Renal pelvis (tissue), 12 donors: ENCODE measurements at places on chromosomes 3 and 15.

DNA sequence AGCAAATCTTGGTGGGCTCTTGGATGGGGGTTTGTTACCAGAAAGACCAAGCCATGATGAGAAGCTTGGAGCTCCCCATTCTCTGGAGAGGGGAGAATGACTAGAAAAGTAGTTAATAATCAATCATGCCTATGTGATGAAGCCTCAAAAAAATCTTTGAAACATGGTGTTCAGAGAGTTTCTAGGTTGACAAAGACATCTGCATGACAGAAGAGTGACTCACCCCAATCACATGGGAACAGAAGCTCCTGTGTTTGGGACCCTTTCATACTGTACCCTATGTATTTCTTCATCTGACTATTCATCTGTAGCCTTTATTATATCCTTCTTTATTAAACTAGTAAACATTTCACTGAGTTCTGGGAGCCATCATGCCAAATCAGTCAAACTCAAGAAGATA lies 87.4 kb downstream of the BCHE start:
- no peak for DNase-seq

DNA sequence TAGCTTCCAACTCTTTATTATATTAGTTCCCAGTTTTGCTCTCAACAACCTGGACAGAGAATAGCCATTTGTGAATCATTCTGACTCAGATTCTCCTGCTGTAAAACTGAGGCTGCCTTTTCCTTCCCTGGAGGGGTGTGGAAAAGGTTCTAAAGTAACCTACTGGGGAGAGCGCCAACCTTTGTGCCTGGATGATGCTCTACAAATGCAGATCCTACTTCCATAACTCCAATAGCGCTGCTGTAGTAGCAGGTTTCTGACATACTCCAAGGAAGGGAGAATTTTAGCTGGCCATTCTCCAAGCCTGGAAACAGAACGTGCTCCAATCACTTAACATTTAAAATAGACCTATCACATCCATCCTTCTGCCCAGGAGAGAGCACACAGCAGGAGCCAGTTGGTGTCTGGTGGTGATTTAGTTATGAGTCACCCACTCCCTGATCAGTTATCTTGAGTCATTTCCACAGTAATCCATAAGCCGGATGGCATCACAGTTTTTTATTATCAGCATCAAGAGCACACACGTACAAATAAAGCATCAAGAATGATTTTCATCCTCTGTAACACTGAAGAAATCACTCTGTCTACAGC lies 38.3 kb downstream of the MYH15 start:
- no peak for DNase-seq

GRCh38 chr15:68910816-68911215 lies 19.5 kb upstream of the SPESP1 start:
- DNase-seq: no peak

GRCh38 chr3:183701744-183702143 lies 4.1 kb downstream of the YEATS2 start:
- DNase-seq: peak; percentile 15

DNA sequence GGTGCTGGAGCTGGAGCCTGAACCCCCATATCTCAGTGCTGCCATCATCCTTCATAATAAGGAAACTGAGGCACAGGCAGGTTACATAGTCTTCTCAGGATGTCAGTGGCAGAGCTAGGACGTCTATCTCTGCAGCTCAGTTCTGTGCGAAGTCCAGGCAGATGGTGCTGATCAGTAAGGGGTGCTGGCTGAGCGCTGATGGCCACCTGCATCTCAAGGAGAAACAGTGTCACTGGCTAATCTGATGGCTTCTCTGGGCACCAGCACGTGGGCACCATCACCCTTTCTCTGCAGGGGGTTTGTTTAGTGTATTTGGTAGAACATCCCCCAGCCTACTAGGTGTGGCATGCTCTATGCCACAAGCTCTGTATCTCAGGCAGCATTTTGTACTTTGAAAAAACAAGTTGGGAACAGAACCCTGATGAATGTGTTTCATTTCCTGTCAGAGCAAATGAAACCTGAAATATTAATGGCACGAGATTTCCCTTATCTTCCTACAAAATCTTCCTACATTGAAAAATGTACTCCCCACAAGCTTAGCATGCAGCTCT lies 35.1 kb downstream of the APBA2 start:
- no peak for DNase-seq

GRCh38 chr3:132189601-132190000 lies 127.6 kb upstream of the ACP3 start:
- no peak for DNase-seq

DNA sequence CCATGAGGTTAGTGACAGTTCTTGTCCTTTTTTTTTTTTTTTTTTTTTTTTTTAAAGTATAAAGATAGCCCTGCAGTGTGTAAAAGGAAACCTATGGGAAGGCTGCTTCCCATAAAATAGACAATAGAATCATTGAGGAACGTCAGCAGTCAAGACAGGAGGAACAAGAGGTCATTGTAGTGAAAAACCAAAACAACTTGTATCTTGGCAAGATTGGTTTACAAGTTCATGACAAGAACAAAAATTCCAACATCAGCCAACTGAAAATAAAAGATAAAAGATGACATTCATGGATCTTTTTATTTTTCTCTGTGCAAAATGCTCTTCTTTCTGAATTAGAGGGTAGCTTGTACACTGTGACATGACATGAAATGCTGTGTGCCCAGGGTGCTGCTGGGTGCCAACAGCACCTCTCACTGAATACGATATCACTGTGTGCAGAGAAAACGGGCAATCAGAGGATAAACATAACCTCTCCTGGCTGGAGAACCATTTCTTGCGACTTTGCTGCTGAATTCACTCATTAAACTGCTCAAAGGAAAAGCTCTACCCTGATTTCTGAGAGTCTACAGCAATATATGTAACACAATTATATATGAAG lies 30.1 kb upstream of the IP6K2 start:
- no peak for DNase-seq

- DNase-seq: no peak
These were observed 65.2 kb upstream of the TRA2B start for GRCh38 chr3:186002884-186003472.

GRCh38 chr3:36417237-36417636 lies 36.9 kb downstream of the STAC start:
- no peak for DNase-seq

- DNase-seq: no peak
These were observed 246.4 kb downstream of the SLC9A9 start for GRCh38 chr3:143601723-143602484.

DNA sequence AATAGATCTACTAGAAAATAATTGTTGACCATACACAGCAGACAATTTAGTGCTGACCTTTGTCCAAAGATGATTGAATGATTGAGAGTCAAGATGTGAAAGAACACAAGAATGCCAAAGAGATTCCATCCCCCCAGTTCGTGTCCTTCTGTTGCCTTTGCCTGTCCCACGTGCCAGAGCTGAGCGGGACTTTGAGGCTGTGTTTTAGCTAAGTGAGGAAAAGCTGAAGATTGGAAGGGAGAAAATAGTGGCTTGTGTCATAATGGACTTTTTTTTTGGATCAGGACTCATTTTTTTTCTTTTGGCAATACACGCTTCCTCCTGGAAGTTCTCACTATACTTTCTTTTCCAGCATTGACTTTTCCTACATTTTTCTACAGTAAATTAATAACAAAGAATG lies 206.6 kb upstream of the MDFIC2 start:
- DNase-seq: no peak

DNA sequence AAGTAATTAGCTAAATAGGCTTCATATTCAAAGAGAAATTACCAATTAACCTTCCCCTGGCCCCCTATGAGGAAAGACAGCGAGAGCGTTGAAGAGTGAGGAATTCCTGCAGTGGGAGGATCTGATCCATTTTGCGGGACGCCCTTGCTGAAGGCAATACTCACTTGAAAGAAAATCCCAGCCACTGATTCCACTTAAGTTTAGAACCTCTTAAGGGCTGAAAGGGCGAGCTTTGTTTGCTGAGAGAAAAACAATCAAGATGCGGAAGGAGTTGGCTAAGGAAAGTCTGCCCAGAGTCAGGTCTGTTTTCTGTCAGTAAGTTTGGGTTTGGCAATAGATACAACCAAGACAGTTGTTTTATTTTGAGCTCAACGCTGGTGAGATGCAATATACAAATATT lies 102.8 kb upstream of the GBE1 start:
- no peak for DNase-seq

- DNase-seq: no peak
These were observed 175.6 kb upstream of the MLF1 start for GRCh38 chr3:158395421-158395820.

DNA sequence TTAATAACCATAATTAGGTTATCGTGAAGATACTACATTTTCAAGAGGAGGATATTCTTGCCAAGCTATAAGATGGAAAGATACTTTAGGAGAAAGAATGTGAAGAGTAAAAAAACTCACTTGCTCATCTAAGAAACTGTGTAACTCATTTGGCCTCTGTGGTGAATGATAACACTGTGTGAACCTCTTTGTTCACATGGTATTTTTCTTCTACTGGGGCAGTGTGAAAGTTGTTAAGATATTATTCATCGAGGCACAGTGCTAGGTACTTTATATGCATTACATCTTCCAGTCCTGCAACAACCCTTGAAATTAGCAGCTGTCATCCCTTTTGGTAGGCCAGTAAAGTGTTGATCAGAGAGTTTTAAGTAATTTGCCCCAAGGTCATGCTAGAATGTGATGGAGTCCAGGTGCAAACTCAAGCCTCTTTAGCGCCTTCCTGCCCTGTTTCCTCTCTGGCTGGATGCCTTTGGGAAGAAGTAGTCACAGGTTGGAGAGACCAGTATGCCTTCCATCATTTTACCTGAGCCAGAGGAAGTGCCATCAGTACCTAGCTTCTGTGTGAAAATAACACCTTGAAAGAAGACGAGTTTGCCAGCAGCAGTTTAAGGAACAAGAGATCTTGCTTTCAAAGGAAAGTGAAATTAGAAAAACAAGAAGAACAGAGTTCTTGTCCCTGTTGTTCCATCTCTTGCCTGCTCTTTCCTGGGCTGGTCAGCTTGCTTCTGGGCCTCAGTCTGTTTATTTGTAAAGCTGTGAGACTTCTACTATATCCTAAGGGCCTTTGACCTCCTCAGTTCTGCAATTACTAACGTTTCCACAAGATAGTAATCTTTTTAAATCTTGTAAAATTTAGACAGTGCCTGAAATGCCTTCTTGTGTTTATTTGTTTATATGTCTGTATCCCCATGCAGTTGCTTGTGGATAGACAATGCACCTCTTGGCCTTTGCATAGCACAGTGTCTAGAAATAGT lies 179.3 kb downstream of the FNDC3B start:
- DNase-seq: no peak

- DNase-seq: no peak
These were observed 168.2 kb downstream of the CBLB start for GRCh38 chr3:105700575-105700974.

GRCh38 chr3:139509631-139510030 lies 29.9 kb downstream of the RBP1 start:
- no peak for DNase-seq

- DNase-seq: no peak
These were observed 352.1 kb downstream of the CHST2 start for GRCh38 chr3:143471705-143472104.

- no peak for DNase-seq
These were observed 367.9 kb upstream of the GBE1 start for GRCh38 chr3:82129221-82129801.

DNA sequence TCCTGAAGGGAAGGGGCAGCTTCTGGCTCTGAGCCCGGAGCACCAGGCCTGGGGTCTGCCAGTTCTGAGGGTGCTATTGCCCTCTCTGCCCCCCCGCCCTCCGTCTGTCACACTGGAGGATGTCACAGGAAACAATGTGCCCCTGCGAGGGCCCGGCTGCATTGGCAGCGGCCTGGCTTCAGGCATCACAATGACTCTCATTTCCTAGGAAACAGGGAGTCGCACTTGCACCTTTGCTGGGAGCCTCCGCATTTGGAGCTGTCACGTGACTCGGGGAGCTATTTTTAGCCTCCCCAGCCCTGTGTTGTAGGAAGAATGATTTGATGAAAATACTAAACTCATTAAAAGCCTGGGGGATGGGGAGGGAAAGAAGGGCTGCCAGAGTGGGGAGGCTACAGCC lies 518.9 kb downstream of the SHQ1 start:
- peak; percentile 78 for DNase-seq

DNA sequence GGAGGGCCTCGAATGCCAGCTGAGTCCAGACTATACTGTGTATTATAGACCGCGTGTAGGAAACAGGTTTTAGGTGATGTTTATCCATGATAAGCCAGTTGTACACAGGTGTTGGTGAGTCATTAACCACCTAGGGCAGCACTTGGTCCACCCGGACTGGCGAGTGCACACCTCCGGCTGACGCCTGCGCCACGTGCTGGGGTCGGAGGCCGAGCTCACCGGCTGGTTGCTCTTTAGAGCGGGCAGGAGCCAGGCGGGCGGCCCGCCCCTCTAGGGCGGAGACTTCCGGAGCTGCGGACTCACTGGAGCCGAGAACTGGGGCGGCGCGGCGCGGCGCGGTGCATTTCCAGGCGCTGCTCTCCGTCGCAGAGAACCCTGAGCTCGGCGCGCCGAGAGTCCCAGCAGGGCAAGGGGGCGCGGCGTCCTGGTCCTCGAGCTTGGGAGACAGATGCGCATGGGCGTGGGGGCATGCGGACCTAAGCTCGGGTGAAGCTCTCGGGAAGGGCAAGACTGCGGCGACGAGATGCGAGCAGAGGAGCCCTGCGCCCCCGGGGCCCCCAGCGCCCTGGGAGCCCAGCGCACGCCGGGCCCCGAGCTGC lies at the start of gene ESYT3:
Gene ESYT3 (plus strand): TSS at position 341 of the 599 bp plus-strand sequence. CDS start 183 bp downstream, at position 524.
- DNase-seq: peak; percentile 68

- DNase-seq: no peak
These were observed 61.4 kb upstream of the LEKR1 start for GRCh38 chr3:156764751-156765150.

DNA sequence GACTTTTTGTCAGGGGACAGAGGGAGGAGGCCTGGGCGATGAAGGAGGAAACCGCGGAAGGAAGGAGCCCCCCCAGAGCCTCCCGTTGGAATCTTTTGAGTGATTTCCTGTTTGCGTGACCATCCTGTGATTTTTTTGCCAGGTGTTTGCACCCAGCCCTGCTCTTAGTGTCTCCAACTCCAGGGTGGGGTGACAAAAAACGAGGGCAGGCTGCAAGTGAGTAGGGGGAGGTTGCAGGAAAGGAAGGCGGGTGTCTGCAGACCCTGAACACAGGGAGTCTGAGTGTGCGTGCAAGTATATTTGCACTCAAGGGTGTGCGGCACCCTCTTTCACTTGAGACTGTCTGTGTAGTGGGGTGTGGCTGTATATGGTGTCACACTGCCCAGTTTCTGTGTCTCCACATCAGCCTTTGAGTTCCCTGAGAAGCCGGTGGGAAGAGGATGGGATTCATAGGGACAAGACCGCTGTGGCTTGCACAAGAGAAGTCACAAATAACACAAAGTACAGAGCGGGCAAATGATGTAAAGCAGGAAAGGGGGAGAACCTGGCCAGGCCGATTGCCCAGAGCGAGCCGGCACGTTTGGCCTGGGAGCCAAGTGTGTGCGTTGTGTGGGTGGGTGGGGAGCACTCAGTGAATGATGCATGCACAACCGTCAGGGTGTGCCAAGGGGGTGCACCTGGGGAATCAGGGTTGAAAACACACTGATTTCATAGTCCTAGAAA lies 6.6 kb downstream of the ISLR2 start:
- DNase-seq: no peak

DNA sequence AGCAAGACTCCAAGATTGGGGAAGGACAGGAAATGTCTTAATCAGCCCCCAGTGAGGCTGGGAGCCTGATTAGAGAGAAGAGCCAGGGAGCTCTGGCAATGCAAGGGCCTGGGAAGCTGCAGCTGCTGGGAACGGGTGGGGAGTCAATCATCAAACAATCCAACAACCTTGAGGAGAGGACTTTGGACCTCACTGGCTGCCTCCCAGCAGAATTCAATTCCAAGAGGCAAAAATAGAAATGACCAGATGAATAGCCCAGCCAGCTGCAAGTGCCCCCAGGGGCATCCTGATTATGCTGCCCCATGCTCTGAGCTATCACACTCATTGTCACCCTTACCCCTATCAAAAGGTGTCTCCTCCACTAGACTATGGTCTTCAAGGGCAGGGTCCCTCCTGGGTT lies 6.1 kb upstream of the HOMER2 start:
- DNase-seq: no peak
